ENCODE measurements at places on chromosomes 1 and 21.

DNA sequence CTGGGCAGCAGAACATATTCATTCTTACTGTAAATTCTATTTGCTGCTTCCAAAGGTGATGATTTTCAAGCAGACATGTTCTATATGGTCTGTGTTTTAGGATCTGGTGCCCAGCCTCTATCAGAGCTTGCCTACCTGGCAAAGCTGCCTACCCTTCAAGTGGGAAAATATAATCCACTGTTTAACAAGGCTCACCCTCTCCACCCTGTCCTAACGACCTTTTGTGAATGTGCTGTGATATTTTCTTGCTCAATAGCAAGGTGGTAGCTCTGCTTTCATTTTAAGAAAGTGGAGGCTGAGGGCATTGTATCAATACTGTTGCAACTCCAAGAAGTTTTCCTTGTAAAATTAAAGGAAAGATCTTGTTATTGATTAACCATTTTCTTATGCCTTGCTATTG is 26.0 kb upstream of the AGO1 start:
- no peak for DNase-seq

DNA sequence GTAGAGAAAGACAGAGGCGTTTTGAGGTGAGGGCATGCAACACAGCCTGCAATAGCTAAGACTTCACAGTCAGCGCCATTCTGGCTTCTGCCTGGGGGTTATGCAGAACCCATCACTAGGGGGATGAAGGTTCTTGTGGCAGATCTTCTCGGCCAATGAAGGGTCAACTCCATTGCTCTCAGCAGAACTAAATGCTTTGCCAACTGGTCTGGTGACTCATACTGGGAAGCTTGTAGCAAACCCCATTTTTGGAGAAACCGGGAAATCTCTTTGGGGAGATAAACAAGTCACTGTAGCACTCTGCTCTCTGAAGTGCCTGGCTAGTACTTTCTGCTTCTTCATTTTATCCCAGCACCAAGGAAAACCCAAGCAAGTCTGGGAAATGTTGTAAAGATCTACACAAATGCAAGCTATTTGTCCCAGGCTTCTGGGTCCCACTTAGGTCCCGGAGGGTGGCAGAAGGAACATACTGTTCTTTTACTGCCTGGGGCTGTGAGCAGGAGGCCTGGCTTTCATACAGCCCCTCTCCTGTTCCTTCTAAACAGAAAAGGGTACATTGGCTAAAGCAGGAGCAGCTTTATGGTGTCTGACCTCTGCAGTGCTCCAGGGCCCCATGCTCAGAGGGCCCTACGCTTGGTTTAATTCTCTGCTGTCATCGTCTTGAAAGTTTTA is 28.8 kb downstream of the SHISA4 start:
- no peak for DNase-seq

DNA sequence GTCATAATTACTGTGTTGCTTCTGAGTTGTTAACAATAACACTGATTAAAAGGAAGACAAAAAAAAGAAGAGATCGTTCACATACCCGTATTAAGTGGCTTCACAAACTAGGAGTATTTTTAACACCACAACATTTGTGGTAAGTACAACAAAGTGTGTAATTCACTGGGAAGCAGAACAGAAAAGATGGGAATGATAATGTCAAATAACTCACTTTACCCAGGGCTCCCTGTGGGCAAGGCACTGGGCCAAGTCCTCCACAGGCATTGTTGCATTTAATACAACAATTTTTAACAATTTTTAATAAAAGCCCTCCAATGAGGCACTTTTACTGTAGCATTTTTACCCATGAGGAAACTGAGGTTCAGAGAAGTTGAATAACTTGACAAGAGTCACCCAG is 385.0 kb upstream of the ST6GALNAC5 start:
- no peak for DNase-seq

DNA sequence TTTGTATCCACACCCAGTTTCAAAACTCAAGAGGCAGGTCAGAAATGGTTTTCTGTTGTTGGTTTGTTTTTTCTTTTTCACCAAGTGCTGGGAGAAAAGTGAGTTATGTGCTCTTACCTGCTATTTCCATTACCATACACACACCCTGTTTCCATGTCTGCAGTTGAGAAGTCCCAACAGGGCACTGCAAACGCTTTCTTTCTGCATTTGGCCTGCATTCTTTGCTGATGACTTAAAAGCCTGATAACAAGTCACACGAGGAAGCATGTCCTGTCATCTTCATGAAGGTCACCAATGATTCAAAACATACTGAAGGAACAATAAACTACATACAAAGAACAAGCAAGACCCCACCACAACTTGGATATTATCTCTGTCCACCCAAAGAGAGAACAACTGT is 24.8 kb upstream of the KCNE1 start:
- no peak for DNase-seq

DNA sequence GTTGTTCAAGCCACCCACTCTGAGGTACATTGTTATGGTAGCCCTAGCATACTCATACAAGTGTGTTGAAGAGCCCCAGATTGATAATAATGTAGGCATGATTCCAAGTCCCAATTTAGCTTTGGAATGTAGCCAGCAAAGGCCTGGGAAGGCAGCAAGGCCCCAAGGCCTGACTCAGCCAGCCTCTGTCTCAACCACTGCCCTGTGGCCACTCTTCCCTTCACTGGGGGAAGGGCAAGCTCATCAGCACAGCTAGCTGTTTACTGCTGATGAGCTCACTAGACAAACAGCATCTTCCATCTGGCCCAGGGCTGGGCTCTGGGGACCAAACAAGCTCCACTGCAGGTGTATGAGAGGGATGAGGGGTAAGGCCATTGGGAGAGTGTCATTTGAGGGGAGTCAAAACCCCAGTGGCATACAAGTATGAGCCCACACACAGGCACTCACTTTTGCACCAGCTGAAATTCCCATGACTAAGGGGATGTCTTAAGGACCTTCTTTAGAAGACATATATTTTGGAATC is 2.2 kb upstream of the IRF6 start:
- no peak for DNase-seq

GRCh38 chr1:232769733-232770132 is 35.5 kb upstream of the MAP10 start:
- no peak for DNase-seq

GRCh38 chr1:942411-942821 is 16.6 kb downstream of the NOC2L start:
- no peak for DNase-seq

GRCh38 chr1:174218983-174219382 is 59.7 kb downstream of the RABGAP1L start:
- no peak for DNase-seq

- DNase-seq, result no peak
These were observed 305.3 kb downstream of the TM2D1 start for GRCh38 chr1:61419657-61420056.

GRCh38 chr1:202835548-202836072 is 24.9 kb downstream of the PCAT6 start:
- DNase-seq, result no peak

- DNase-seq, result no peak
These were observed 26.6 kb downstream of the ZBTB18 start for GRCh38 chr1:244077473-244078220.

DNA sequence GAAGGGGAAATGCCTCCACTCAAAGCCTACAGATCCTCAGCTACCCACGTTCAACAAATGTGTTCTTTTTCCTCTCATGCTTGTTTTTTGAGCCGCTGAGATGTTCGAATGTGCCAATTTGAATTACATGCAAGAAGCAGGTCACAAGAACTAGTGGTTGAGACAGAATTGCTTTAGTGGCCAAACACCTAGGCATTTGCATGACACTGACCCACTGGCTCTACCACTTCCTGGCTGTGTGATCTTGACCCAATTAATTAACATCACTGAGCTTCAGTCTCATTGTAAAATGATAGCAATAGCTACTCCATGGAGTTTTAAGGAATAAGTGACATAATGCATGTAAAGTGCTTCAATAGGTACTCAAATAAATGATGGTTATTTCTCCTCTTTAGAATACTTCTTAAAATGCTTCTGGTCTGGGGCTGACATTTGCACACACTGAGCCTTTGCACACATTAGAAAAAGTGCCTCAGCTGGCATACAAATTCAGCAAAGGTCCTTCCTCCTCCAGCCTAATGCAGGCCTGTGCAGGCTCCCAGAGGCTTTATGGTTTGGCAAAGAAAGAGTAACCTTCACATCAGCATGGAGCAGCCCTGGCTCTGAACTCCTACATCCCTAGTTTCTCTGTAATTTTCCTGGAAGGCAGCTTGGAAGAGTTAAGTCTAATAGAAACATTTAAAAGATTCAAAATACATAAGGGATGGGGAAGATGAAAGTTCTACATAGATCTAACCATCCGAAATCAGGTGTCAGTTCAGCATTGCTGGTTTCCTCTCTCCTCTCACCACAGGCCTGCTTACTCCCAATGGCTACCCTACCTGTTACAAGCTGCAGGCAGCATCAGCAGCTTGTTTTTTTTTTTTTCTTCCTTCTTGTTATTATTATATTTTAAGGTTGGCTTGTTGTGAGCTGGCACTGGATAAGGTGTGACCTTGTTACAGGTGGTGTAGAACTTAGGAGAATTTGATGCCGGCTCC is 107.4 kb downstream of the TBX19 start:
- no peak for DNase-seq

DNA sequence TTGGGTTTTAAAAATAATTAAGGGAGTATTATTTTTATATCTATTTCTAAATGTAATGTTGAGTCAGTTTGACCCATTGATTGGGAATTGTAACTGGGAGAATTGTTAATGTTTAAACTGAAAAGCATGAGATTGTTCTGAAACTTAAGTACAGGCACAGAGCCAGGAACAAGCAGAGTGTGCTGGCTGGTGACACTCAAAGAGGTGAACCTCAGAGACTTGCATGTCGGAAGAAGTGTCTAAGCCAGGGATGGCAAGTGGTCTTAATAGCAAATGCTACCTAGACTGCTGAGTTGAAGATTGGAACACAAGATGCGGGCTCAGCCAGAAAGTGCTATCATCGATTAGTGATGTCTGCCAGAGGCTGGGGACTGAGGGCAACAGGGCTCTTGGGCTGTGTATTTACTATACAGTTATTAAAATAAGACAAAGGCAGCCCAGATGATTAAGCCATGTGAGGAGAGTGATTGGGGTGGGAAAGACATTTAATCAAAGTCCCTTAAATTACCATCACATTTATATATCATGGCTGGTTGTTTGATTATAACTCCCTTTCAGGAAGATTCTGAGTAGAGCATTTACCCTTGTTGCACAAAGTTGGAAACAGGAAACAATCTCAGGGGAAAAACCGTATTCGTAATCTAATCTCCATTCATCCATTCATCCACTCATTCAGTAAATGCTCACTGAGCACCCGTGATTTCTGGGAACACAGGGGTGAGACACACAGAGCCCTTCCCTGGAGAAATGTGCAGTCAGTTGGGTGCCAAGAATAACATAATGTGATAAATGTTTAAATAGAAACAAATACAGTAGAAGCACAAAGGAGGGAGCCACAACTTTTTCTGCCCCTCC is 42.8 kb downstream of the C8A start:
- no peak for DNase-seq

DNA sequence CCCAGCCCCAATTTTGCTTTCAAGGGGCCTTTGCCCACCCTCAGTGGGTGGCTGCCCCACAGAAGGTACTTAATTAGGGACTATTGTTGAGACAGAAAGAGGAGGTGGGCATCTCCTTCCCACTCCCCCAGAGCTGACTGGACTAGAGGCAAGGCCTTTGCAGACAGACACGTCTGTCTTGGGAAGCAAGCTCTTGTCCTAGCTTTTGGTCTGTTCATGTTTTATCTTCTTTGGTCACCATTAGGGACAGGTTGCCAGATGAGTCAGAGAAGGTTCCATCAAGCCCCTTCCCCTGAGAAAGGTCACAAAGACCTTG is 27.7 kb downstream of the PTAFR start:
- DNase-seq, result no peak

DNA sequence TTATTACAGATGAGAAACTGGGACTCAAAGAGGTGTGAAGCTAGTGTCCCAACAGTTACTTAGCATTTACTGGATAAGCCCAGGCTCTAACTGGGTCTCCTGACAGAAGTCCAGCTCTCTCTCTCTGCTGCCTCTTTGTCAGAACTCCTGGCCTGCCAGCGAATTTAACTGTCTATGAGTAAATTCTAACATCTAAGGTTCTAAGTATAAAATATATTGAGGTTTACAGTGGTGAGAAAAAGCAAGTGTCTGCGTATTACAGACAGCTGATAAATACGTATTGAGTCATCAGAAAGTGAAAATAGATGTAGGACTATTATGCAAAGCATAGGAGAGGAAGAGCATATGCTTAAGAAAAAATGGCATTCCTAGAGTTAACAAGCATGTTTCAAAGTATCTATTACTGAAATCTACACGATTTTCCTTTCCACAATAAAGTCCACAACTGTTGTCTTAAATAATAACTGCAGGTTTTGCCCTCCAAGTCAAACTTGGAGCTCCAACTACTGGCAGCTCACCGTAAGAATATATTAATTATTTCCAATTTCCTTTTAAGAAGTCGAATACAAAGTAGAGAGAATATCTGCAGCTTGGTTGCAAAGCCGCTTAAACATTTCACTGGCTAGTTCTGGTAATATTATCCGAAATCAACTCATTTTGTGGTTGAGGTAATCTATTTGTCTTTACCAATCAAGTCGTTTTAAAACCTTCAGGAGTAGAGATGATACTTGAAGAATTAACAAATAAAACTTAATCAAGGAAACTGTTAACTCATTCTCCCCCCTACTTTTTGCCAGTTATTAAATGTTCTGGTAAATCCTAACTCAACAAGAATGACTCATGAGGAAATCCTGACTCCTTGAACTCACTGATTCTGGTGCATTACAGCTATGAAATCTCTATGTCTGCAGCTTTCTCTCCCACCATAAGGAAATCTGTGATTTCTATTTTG is 1.4 kb upstream of the RGS2 start:
- DNase-seq, result no peak

DNA sequence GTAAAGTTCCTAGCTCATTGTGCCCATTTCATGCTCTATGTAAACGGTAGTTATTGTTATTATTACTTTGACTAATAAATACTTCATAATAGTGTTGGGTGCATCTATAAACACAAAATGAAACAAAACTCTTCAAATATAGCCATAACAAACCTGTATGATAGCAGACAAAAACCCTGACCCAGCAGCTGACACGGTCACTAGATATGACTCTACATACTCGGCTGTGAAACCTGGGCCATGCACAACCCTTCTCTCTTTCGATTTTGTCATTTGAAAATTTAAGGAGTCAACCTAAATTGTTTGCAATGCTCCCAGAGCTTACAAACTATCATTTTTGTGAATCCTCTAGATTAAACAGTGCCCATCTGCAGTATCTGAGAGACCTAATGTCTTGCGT is 8.0 kb upstream of the RGS13 start:
- DNase-seq, result no peak

DNA sequence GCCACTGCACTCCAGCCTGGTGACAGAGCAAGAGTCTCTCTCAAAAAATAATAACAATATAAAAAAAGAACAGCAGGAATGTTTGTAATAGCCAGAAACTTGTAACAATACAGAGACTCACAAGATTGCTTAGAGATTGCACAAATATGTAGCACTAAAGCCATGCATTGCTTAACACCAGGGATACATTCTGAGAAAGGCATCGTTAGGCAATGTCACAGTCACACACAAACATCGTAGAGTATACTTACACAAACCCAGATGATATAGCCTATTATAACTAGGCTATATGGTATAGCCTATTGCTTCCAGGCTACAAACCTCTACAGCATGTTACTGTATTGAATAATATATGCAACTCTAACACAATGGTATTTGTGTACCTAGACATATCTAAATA is 45.3 kb downstream of the GPATCH2 start:
- no peak for DNase-seq
